ENCODE measurements at places on chromosomes 5 and 9. TPM values are rescaled to one million over a fixed set of nuclear protein-coding genes. Genes with fewer than 3 reads are reported as not detected.

Gene ANKRD34B
- not detected for total RNA-seq

Gene S1PR3
- total RNA-seq, result 0.05 TPM

Gene GABRA6
- total RNA-seq, result not detected

Gene LEAP2
- 2.7 TPM for total RNA-seq

Gene BHMT
- total RNA-seq, result not detected

Gene PSAT1
- 118 TPM for total RNA-seq

Gene NDUFA8
- total RNA-seq, result 36.4 TPM

Gene CDX1
- total RNA-seq, result not detected

Gene ADAMTS16
- not detected for total RNA-seq

Gene MARCOL
- not detected for total RNA-seq

Gene ZNF883
- total RNA-seq, result 0.44 TPM

Gene GTF2H2
- 28.2 TPM for total RNA-seq

Gene HSD17B3
- 0.21 TPM for total RNA-seq

Gene CFAP157
- total RNA-seq, result not detected

Gene NUTM2F
- total RNA-seq, result not detected

Gene IL5
- 0.35 TPM for total RNA-seq

Gene HSPA9
- 208 TPM for total RNA-seq

Gene PAPPA
- total RNA-seq, result not detected

Gene ABLIM3
- total RNA-seq, result not detected

Gene SLC6A19
- total RNA-seq, result not detected

Gene SLC9A3
- total RNA-seq, result 1.7 TPM

Gene MYMK
- total RNA-seq, result not detected

Gene ARHGEF39
- total RNA-seq, result 21.1 TPM

Gene TAF1L
- total RNA-seq, result not detected

Gene ENTPD2
- not detected for total RNA-seq

Gene IRF1
- 223 TPM for total RNA-seq

Gene KIAA0825
- total RNA-seq, result 2.7 TPM

Gene PCDHB5
- total RNA-seq, result not detected

Gene CTSV
- 0.38 TPM for total RNA-seq

Gene ALDH1A1
- not detected for total RNA-seq

Gene PCDHB4
- not detected for total RNA-seq

Gene MLANA
- total RNA-seq, result not detected

Gene PCDHA13
- total RNA-seq, result not detected

Gene ORM2
- total RNA-seq, result not detected

Gene ELAVL2
- not detected for total RNA-seq

Gene GHR
- not detected for total RNA-seq
